Stimulated activated CD4-positive, alpha-beta T cell treated with anti-CD3 and anti-CD28 coated beads, Interleukin-15, amount 100 ng/mL, for 1 hour (primary cell): ENCODE measurements at places on chromosomes 5 and 9.

GRCh38 chr5:170740551-170741205, 42.8 kb upstream of the GABRP start:
- DNase-seq: no peak

DNA sequence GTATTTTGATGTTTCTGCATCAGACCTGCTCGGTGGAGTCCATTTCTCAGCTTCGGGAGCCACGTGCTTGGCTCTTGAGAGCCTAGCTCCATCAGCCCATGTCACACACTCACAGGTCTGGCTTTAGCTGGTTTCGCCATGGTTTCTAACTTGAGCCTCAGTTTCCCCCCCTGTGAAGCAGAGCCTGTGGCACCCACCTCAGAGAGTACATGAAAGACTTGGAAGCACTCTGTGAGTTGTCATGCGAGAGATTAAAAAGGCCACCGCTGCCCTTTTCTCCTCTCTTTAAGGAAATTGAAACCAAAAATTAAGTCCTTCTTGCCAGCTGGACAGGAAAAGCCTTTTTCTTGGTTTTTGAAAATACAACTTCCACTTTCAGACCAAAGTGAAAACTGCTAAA, 8.8 kb downstream of the TENT4A start:
- DNase-seq: no peak

- DNase-seq: no peak
Observed at GRCh38 chr9:123642291-123643278, 286.6 kb downstream of the CRB2 start.

GRCh38 chr9:137391411-137391754, 31.6 kb downstream of the EXD3 start:
- DNase-seq: no peak

DNA sequence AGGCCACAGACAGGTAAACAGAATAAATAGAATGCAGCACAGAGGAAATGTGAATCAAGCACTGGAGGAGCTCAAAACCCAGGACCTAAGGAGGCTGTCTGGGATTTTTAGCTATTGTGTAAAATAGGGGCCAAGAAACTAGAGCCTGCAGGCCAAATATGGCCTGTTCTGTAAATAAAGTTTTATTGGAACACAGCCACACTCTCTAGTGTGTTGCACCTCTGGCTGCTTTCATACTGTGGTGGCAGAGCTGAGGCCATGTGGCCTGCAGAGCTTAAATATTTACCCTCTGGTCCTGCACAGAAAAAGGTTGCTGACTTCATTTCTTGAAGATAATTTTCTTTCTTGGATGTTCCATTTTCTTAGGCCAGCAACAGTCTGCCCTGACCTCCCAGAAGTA, 136.4 kb downstream of the WDR41 start:
- DNase-seq: no peak

DNA sequence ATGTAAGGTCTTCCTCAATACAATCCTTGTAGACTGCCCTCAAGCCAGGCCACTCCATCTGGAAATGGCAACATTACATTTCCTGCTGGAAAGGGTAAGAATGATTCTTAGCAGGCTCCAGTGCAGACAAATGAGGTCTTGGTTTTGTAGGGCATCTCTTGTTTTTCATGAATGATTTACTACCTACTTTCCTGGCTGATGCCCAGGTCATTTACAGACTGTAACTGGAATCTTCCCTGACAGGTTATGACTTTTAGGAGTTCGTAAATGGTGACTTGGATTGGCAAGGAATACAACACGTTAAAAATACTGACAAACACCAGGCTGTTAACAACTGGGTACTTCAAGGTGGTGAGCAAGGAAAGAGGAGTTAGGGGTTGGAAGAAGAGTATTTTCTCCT, 510.5 kb upstream of the TNC start:
- DNase-seq: no peak

- DNase-seq: no peak
Observed at GRCh38 chr5:1651971-1652872, 128.5 kb upstream of the LPCAT1 start.

DNA sequence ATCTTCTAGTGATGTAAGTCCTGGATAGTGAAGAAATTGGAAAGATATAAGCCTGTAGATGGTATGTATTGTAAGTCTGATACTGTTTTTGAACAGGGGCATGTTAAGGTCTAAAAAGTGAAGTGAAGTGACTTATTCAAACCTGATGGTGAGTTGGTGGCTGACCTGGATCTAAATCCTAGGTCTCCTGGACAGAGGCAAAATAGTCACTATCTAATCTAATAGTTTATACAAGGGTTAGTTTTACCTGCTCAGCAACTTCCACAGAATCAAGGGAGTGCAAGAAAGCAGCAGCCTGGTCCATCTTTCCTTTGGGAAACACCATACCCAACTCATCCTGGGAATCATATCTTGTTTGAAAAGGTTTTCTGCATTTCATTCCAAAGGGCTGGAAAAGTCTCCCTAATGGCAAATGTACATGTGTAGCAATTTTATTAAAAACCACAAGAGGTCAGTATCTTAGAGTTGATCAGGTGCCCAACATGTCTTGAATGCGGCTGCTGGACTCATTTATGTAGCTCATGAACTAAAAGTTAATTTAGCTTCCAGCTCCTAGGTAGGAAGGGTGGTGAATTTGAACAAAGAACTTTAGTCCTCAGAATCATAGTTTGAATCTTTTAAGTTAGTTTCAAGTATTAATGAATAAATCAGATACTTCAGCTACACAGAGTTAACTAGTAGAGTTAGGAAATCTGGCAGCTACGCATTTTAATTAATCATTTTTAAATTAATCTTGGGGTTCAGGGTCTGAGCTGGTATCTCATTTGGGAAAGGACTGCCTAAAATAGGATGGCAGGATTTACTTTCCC, 26.0 kb downstream of the SKP2 start:
- DNase-seq: no peak

DNA sequence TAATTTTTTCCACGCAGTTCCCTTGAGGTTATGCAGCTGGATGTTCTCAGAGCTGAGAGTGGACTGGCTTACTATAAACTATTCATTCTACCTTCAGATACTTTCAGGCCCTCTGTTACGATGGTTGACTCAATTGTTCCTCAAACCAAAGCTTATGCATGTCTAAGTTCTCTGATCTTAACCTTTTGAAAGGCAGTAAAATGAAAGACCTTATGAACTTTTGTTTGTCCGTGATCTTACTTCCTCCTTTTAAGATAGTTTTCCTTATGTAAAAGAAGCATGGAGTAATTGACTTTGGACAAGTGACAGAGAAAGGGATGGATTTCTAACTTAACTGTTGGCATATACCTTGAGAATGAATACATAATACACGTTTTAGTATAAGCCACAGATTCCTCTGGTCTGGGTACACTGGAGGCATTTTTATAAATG, 575.7 kb downstream of the PDE4D start:
- no peak for DNase-seq

DNA sequence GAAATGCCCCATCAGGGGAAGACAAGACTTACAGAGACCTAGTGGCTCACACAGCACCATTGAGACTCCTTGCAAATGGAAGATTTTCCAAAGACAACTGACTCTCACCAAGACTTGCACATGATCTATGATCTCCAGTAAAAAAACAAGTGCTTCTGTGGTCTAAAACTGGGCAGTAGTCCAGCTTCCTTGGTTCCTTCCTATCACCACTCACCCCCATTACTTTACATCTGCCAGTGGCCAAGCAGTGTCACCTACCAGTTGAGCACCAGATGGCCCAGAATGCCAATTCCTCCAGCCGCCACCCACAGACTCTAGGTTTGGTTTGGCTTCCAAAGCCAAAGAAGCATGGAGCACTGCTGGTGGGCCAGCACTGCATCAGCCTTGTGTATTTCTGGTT, 47.7 kb downstream of the SH3TC2 start:
- no peak for DNase-seq

DNA sequence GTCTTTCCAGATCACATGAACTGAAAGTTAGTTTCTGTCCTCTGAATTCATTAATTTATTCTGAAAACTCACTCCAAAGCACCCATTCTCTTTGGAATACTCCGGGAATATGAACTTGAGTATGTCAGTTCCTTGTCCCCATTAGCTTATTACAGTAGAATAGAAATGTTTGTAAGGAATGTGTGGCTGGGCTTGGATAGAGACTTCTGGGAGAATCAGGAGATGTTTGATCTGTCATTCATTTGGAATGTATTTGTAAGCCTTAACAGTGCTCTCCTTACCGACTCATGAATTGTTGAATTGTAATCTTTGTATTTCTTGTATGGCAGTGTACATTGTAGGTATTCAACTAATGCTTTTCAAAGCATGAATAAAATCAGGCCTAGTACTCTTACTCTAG, 548.4 kb downstream of the LRRC70 start:
- no peak for DNase-seq

- DNase-seq: no peak
Observed at GRCh38 chr5:112951124-112951702, 25.4 kb upstream of the DCP2 start.

DNA sequence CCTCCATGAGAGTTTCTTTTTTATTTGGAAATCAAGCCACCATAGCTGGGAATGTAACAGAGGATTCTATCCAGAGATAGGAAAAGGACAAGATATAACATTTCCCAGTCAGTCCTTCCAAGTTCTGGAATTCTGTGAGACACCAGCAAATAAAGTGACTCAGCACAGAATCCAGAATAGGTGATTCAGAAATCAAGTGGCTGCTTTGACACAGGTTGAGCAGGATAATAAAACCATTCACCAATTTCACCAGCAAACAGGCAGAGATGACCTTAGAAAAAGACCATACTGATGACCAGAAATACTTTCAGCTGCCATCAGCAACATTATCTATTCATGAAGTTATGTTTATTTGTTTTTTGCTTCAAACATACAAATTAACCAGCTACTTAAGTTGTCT, 491.5 kb upstream of the TUSC1 start:
- DNase-seq: no peak

DNA sequence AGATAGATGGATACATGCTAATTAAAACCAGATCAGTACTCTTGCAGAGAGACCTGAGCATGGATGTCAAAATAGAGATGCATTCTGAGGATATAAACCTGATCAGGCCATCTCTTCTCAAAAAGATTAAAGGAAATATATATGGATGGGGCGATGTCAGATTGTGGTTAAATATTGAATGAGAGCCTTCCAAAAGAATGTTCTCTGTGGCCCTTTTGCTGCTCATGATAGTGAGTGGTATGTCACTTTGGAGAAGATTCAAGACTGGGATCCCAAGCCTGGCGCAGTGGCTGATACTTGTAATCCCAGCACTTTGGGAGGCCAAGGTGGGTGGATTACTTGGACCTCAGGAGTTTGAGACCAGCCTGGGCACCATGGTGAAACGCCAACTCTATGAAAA, 20.5 kb downstream of the ZNF131 start:
- no peak for DNase-seq
